ENCODE measurements at places on chromosomes 6 and 20. TPM values are rescaled to one million over a fixed set of nuclear protein-coding genes. Genes with fewer than 3 reads are reported as not detected.

The TPX2 gene
- total RNA-seq = 19.3 TPM

The TGM2 gene
- total RNA-seq = 875 TPM

The MLN gene
- total RNA-seq = not detected

The ENTPD6 gene
- total RNA-seq = 53.3 TPM

The SLC22A7 gene
- not detected for total RNA-seq

The BRD2 gene
- 63.6 TPM for total RNA-seq

The FHL5 gene
- not detected for total RNA-seq

The FAM162B gene
- 0.19 TPM for total RNA-seq

The SLC22A1 gene
- not detected for total RNA-seq
